Esophagus squamous epithelium (tissue), 5 donors: ENCODE measurements at places on chromosomes 2 and 18. TPM values are rescaled to one million over a fixed set of nuclear protein-coding genes. Genes with fewer than 3 reads are reported as not detected.

DNA sequence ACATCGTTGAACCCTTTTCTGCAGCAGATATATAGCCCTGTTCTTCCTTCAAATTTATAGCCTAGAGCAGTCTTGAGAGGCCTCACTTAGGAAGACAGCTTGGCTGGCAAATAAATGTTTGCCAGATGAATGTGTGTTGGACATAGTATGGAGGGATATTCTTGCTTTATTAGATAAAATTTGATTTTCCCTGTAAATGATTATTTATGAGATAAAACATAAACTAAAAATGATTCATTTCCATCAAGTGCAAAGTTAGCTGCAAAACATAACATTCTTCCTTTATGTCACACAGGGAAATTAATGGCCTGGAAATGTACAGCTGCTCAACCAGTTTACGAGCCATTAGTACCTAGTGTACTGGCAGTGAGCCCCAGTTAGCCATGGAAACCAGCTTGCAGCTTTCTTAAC, 82.5 kb downstream of the LIMS1 start:
- peak overlapping the region; percentile 51 for H3K27ac ChIP-seq
- H3K36me3 ChIP-seq = no peaks in the 10 kb centered on the region
- H3K4me1 ChIP-seq = peaks cover 100% of the 10 kb centered on the region
- DNase-seq = no peak
- H3K27me3 ChIP-seq = no peaks in the 10 kb centered on the region
- H3K4me3 ChIP-seq = no peak overlapping the region

GRCh38 chr2:233676046-233676445, 4.3 kb downstream of the UGT1A9 start:
- no peak overlapping the region for H3K27ac ChIP-seq
- no peak for DNase-seq
- no peaks in the 10 kb centered on the region for H3K27me3 ChIP-seq

GRCh38 chr2:166090908-166091307, 36.9 kb downstream of the SCN1A start:
- DNase-seq = no peak
- no peaks in the 10 kb centered on the region for H3K27me3 ChIP-seq
- no peaks in the 10 kb centered on the region for H3K36me3 ChIP-seq
- no peaks in the 10 kb centered on the region for H3K4me1 ChIP-seq
- H3K27ac ChIP-seq = no peak overlapping the region

DNA sequence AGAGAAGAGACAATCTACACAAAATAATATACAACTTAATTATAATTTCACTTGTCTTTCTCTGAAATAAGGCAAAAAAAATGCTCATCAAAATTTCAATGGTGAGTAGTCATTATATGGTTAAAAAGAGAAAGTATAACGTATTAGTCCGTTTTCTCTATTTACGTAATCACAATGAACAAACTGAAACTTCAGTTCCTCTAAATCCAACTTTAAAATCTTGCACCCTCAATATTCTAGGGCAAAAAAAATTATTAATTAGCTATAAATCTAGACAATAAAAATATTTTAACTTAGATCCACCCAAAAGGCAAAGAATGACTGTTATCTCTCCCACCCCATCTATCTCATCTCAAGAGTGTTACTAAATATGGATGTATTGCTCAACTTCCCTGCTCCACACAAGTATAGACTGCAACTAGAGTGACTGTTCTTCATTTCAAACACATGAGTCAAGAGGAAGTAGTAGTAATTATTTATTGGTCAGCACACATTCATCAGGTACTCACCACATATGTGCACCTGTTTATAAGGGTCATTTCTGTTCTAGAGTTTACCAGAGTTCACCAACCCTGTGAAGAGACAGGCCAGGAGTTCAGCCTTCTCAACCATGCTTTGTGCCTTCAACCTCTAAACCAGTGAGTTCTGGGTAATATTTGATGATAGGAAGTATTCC, 36.4 kb downstream of the STK39 start:
- H3K4me3 ChIP-seq = peak overlapping the region; percentile 51
- no peaks in the 10 kb centered on the region for H3K27me3 ChIP-seq
- H3K27ac ChIP-seq = peak overlapping the region; percentile 81
- H3K4me1 ChIP-seq = peaks cover 15% of the 10 kb centered on the region
- no peaks in the 10 kb centered on the region for H3K36me3 ChIP-seq
- no peak for DNase-seq

DNA sequence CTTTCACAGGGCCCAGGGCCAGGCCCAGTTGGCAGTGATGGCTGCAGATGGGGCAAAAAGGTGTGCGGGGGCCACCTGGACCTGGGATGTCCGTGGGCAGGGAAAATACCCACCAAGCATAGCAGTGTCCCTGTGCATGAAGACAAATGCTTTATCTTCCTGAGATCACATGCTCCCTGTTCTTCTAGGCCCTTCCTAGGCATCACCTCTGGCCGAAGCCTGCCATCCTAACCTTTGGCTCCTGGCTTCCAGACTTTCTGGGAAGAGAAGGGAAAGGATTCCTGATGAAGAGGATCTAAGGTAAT, 105.0 kb upstream of the SMAD2 start:
- no peaks in the 10 kb centered on the region for H3K27me3 ChIP-seq
- no peak overlapping the region for H3K4me3 ChIP-seq
- H3K4me1 ChIP-seq = peaks cover 24% of the 10 kb centered on the region
- peaks cover 60% of the 10 kb centered on the region for H3K36me3 ChIP-seq

Gene LGALSL
- total RNA-seq = 56.0 TPM

Gene EMX1
- total RNA-seq = not detected
